ENCODE measurements at places on chromosomes 6 and 20.
A peak's percentile ranks its signal among the peaks of the same experiment; 100 is the strongest.

DNA sequence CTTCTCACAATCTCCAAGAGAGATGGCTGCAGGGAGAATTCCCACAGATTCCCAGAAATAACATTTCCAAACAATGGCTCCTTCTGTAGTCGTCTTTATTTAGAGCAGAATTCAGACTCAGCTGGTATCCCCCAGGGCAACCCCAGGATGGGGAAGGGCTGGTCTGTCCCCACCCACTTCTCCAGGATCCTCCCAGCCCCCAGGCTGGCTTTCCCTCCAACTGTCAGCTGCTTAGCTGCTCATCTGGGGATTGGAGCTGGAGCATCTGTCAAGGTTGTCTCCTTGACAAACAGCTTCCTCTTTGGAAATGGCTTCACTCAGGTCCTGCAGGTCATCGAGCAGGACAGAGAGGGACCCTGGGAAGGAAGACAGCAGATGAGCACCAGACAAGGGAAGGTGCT lies 3.5 kb upstream of the PSORS1C2 start:
- no peak for DNase-seq

GRCh38 chr6:29107758-29108157 lies at the start of gene OR2J3:
Gene OR2J3 (plus strand): TSS chr6:29108058. CDS start chr6:29111891, 3,833 bp downstream.
- DNase-seq: no peak

DNA sequence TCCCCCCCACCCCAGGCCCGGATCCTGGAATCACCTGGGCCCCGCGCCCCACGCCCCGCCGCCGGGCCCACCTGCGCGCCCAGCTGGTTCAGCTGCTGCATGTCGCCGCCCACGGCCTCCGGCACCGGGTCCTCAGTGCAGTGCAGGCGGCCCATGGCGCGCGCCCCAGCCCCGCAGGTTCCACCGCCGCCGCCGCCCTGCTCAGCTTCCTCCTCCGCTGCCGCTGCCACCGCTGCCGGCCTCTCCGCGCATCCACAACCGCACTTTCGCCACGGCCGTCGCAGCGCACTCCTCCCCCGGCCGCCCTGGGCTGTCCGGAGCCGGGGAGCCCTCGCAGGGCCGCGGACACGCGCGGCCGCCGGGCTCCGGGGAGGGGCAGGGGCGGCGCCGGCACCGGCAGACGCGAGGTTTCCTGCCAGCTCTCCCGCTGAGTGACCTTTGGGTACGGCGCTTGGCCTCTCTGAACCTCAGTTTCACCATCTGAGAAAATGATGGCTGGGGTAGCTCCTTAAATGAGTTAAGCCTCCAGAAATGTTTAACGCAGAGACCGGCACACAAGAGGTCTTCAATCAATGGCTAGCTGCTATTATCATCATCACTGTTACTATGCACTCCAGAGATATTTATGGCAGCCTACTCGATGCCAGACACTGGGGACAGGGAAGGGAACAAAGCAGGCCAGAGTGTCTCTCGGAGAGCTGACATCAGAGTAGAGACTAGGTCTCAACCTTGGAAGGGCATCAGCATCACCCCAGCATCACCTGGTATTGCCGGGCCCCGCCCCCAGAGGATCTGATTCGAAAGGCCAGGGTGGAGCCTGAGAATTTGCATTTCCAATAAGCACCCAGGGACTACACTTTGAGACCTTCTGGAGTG lies at the start of gene COMMD7:
TSS of gene COMMD7 (minus strand) at position 231 of the 876 bp plus-strand sequence. CDS start at position 155, 76 bp downstream.
- no peak for DNase-seq

GRCh38 chr6:45002390-45003105 lies 325.6 kb upstream of the RUNX2 start:
- DNase-seq: no peak

GRCh38 chr6:140572129-140572528 lies 1197.7 kb upstream of the CITED2 start:
- DNase-seq: peak; percentile 22

GRCh38 chr6:56790414-56790813 lies 147.7 kb upstream of the DST start:
- no peak for DNase-seq

DNA sequence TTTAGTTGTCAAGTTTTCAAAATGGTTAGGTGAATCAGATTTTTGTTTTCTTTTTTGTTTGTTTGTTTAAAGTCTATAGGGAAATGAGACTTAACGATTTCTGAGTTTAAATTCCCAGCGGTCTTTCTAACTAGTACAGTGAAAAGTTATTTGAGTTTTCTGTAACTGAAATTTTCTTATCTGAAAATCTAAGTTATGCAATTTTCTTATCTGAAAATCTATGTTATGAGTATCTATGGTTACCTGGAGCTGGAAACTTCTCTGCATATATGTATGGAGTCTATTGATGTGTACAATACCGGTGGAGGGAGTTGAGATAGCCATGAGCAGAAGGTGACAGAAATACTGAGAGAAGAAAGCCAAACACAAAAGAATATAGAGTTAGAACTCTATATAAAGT lies 102.6 kb downstream of the MANEA start:
- DNase-seq: no peak

DNA sequence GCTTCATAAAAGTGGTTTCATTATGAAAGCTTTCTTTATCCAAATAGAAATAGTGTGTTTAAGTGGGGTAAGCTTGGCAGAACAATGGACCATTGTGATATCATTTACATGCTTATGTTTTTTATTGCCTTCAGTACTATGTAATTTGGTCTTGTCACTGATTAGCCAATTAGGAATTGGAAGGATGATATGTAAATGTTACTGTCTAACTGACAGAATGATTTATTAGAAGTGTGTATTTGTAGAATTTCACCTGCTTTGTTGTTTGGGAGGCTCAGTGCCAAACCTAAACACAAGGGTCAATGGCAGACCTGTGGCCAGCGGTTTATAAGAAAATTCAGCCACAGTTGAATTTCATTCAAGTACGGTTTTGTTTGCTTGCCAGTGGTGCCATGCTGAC lies 39.0 kb downstream of the AIG1 start:
- no peak for DNase-seq
